Activated CD4-positive, alpha-beta T cell treated with anti-CD3 and anti-CD28 coated beads, Interleukin-2, amount 50 U/mL, for 1 hour (primary cell): ENCODE measurements at places on chromosomes 3 and 15.

GRCh38 chr3:25155652-25156471 lies 272.2 kb upstream of the RARB start:
- DNase-seq = no peak

GRCh38 chr3:127544192-127544802 lies 46.2 kb downstream of the TPRA1 start:
- peak; percentile 63 for DNase-seq

DNA sequence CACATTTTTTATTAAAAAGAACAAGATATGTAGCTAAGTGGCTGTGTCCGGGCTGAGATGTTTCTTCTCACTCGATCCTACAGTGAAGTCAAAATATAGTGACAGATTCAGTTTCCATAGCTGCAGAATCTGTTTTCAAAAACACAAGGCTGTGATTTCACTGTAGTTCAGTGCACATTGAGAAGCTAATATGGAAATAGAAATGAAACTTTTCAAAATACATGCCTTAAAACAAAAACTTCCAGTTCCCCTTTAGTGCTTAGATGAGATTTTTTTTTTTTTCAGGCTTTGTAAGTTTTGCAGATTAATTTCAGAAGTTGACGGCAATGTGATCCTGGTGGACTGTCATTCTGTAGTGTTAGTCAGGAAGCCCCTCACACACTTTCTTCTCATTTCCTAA lies 23.8 kb upstream of the TRAK1 start:
- no peak for DNase-seq

- no peak for DNase-seq
These were observed 153.2 kb downstream of the UNC13C start for GRCh38 chr15:54131410-54131809.

DNA sequence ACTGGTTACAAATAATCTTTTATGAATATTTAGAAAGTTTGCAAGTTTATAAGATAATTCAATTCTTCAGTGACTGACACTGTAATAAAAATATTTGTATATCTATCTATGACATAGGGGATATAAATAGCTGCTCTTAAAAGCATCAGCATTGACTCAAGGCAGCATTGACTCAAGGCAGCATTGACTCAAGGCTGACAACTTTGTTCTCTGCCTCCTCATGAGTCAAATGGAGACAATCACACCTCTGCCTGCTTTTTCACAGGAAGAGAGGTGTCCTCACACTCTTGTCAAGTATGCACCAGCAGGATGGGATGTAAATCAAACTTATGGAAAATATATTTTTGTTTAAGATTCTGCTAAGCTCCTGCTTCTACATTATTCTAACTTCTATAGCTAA lies 1173.1 kb downstream of the NSUN3 start:
- DNase-seq = no peak

DNA sequence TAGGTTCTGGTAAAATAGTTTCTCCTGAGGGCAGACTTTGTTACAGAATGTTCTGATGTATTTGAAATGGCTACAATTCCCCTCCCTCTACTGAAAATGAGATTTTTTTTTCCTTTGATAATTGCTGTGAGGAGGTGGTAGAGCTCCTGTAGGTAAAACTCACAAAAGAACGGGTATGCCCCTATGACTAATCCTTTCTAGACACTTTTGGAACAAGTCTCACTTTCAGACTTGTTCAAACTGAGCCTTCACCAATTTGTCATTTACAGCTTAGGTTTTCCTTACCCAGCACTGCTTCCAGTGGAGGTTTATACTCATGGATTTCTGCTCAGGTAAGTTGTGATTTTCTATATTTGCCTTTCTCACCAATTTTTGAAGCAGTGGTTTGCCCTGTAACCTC lies 115.6 kb downstream of the NLGN1 start:
- no peak for DNase-seq

- DNase-seq = no peak
These were observed 50.7 kb upstream of the RAD18 start for GRCh38 chr3:9013782-9014563.

GRCh38 chr3:167187221-167187620 lies 192.9 kb downstream of the ZBBX start:
- DNase-seq = no peak

- peak; percentile 89 for DNase-seq
These were observed at the start of gene MAN2C1 for GRCh38 chr15:75367913-75368688. MAN2C1 (minus strand) TSS chr15:75368607; CDS start chr15:75368583, 24 bp downstream.

DNA sequence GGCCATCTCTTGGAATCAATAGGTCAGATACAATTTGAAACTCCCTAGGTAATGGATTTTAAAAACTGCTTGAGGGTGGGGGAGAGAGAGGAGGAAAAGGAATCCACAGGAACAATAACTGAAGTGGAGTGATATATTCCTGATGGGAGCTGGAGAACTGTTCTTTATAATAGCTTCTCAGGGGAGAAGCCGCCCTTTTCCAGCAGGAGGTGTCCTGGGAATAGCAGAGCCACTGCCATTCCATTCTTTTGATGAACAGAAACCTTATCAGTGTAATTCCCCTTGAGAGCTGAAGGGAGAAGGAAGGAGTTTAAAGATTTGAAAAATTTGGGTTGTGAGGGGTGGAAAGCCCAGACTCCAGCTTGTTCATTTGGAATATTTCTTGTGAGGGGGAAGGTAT lies 504.9 kb upstream of the DPH6 start:
- no peak for DNase-seq

GRCh38 chr3:122936335-122936734 lies 91.2 kb downstream of the SEMA5B start:
- DNase-seq = no peak

GRCh38 chr3:143232981-143233380 lies 113.4 kb downstream of the CHST2 start:
- DNase-seq = no peak

DNA sequence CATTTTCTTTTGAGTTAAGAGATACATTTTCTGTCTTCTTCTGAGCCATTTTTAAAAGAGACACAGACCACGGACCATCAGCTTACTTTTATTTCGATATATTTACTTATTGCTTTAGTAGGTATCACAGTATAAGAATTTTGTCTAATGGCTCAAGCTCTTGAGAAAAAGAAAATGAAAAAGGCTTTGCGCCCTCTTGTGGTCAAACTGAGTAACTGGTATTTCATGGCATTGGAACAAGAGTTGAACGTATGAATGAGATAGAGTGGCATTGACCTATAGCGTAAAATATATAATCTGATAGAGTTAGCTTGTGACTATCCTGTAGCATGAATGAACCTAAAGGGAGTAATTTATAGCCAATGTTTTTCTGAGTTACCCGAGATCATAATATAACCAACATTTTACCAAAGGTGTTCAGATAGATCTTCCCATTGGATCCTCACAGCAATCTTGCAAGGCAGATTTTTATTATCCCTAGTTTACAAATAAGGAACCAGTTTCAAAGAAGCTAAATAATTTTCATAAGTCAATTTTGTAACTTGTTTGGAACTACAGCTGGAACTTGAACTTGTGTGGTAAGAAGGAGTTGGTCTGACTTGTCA lies 154.6 kb downstream of the POLR2M start:
- DNase-seq = peak; percentile 7

GRCh38 chr15:61447981-61448380 lies 218.9 kb upstream of the RORA start:
- DNase-seq = no peak

GRCh38 chr3:133888726-133889340 lies 6.8 kb downstream of the RAB6B start:
- DNase-seq = no peak

GRCh38 chr15:96406701-96407100 lies 76.2 kb downstream of the NR2F2 start:
- DNase-seq = no peak

- DNase-seq = no peak
These were observed 1.5 kb downstream of the CAMK1 start for GRCh38 chr3:9768141-9768775.

DNA sequence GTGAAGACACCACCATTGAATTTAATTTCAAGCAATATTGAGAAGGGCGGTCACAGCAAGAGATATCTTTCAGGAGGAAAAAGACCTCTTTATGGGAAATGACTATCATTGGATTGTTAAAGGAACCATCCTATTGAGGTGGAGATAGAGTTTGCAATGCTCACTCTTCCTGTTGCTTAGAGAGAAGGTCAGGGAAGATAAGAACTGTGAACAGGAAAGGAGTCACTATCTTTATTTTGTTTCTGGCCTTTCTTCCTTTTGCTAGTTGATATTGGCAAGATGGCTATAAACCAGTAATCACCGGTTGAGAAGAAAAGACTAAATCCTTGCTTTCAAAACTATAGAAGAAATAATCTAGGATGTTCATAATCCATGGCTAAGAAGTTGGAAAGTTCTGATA lies 112.1 kb upstream of the TMEM108 start:
- no peak for DNase-seq

DNA sequence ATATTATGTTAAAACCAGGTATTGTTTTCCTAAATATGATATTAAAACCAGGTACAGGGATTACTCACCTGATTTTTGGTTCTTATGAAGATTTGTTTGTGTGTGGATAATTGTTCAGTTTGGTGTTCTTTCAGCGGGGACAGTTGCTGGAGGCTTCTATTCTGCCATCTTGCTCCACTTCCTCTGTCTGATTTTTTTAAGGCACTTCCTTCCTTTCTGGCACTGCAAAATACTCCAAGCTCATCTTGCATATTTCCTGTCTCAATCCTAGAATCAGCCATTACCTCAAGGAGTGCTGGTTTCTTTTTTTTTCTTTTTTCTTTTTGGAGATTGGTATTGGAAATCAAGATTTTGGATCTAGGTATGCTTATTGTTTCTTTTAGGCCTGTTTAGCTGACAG lies 229.9 kb downstream of the SV2B start:
- no peak for DNase-seq

- no peak for DNase-seq
These were observed 469 bp downstream of the MAP6D1 start for GRCh38 chr3:183824761-183825455.

DNA sequence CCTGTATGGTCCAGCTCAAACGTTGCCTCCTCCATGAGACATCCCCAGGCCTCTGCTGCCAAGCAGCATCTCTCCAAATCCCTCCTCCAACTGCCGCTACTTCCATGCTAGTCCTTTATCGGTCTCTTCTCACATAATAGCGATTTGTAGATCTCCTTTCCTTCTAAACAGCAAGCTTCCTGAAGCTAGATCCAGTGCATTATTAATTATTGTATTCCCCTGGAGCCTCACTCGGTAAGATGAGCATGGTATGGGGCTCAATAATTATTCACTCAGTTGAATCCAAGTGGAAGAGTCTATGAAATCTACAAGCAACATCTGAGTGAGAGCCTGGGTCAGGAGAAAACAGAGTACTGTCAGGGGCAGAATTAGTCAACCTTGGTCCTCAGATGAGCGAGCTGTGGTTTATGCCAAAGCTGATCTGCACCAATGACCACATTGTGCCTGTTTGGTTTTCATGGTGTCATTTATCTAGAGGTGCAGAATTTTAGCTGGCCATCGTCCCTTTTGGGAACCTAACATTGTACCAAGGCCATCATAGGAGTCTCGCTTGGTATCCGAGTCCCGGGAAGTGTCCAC lies 93.8 kb upstream of the UBE2E1 start:
- no peak for DNase-seq

DNA sequence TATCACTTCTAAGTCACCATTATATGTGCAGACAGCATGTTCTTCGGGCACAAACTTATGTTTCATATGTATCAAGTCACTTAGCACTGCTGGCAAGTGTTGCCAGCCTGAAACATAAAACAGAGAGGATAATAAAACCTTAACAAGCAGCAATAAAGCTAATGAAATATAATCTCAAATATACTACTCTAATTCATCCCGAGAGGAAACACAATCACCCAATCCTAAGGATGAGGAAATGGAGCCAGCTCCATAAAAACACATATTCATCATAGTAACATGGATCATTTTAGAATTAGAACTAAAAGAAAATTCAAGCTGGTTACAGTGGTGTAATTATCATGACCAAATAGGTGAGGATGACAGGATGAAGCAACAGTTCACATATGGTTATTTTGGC lies 1072.7 kb downstream of the EPHA3 start:
- DNase-seq = no peak

DNA sequence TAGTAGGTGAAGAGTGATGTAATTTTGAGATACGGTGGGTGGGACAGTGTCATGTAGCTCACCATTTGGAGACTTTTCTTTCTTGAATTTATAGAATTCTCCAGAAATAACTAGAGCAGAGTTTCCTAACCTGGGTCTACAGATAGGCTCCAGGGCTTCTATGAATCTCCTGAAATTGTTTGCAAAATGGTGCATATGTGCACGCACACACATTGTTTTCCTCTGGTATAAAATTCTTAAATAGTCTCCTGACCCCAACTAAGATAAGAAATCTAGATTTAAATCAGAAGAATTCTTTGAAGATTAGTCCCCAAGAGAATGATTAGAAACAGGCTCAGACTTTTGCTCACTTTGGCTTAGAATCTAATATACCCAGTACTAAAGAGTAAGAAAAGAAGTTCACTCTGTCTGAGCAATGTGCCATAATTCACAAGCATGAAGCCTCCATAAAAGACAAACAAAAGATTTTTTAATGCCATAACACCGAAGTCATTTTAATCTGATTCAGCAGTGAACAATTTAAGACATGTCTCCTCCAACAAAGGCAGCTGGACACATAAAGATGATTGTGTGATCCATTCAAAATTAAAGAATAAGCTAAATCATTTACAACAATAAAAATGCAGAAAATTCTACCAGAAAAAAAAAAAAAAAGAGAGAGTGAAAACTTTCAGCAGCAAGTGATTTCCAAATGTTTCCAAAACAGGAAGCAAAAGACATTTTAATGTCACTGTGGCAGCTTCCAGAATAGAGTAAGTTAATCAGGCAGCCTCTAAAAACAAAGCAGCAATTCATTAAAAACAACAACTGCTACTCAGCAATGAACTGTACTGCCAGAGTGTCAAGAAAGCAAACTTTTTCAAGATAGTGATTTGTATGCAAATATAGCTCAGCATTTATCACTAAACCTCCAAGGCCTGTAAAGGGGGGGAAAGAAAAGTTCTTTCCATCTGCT lies 975.5 kb upstream of the CFAP20DC start:
- no peak for DNase-seq

GRCh38 chr15:81001152-81002008 lies 657 bp downstream of the TLNRD1 start:
- peak; percentile 47 for DNase-seq

- peak; percentile 73 for DNase-seq
These were observed 192.6 kb upstream of the LYSMD4 start for GRCh38 chr15:99925661-99926461.

GRCh38 chr3:12931273-12931905 lies 90.0 kb upstream of the RPL32 start:
- DNase-seq = no peak

DNA sequence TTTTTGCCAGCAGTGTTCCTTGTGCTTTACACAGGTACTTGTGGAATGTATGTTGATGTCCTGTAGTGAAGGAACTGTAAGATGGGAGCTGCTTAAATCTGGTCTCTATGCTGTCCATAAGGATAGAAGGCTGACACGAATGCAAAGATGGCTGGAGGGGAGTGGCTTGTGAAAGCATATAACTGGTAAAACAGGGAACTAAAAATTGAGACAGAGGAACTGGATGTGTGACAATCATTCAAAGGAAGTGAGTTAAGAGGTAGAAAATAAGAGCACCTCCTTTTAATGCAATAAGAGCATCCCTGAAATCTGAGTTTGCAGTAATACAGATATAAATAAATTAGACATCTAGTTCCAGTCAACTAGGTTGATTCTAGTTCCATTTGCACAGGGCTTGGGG lies 35.2 kb downstream of the RNF13 start:
- DNase-seq = no peak

- DNase-seq = no peak
These were observed 36.2 kb upstream of the CPNE4 start for GRCh38 chr3:132071043-132071442.

- no peak for DNase-seq
These were observed 317.6 kb upstream of the RASGRP1 start for GRCh38 chr15:38882221-38882620.
